ENCODE measurements at places on chromosomes 6 and 20.

DNA sequence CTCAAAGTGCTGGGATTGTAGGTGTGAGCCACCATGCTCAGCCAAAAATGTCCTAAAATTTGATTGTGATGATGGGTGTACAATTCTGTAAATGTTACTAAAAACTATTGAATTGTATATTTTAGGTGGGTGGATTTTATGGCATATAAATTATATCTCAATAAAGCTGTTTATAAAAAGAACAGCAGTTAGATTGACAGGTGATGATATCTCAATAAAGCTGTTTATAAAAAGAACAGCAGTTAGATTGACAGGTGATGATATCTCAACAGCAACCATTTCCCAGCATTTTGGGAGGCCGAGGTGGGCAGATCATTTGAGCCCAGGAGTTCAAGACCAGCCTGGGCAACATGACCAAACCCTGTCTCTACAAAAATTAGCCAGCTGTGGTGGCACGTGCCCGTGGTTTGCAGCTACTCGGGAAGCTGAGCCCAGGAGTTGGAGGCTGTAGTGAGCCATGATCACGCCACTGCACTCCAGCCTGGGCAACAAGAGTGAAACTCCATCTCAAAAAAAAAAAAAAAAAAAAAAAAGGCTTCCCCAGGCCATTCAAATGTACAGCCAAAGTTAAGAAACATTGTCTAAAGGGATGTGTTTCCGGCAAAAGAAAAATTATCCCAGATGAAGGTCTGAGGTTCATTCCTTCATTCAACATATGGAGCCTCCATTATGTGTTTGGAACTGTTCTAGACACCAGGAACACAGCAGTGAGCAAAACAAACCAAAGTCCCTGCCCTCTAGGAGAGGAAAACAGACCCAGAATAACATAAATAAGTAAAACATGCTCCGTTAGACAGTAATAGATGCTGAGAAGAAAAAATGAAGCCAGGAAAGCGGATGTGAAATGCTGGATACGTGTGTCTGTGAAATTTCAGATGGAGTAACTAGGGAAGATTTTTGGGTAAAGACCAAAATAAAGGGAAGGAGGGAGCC is 1.6 kb upstream of the RBCK1 start:
- DNase-seq, result no peak

GRCh38 chr20:13684566-13685222 is 46.0 kb upstream of the TASP1 start:
- no peak for DNase-seq

DNA sequence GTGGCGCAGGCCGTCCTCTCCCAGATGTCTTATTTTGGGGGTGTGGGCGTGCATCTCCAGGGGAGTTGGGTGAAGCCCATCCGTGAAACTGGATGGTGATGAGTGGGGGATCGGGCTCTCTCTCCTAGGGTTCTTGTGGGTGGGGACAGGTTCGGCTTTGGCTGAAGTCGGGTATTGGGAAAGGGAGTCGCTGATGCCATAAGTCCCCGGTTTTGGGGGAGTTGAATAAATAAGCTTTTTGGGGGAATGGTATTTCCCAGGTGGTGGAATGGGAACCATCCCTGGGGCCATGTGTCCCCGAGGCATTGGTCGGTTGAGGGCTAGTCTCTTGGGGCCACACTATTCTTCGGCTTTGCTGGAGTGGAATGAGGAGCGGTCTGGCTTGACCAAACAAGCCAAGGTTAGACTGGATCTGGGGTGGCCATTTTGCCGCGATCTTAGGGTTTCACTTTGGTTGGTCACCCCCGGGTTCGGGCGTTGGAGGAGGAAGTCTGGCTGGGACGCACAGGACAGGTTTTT is 481 bp downstream of the ZNF133 start:
- DNase-seq, result no peak

DNA sequence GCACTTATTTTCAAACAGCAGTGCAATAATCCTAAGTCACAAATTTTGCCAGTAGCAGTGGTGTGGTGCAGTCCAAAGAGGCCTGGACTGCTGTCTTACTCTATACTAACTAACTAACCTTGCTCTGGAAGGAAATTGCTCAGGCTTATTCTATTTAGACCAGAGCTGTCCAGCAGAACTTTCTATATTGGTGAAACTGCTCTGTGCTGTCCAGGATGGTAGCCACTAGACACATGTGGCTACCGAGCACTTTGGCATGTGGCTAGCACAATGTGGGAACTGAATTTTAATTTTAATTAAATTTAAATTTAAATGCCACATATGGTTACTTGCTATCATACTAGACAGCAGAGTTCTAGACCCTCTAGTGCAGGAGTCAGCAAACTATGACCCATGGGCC is 27.1 kb upstream of the FBXO9 start:
- no peak for DNase-seq

- no peak for DNase-seq
Observed at GRCh38 chr6:136587527-136587926, 37.3 kb upstream of the MAP7 start.

- no peak for DNase-seq
Observed at GRCh38 chr20:59152559-59153354, 10.9 kb upstream of the ZNF831 start.

- no peak for DNase-seq
Observed at GRCh38 chr20:20971810-20972209, 134.3 kb downstream of the LINC00237 start.

- peak; percentile 49 for DNase-seq
Observed at GRCh38 chr6:33276864-33277662, at the start of gene B3GALT4. Gene B3GALT4, plus strand, starts transcription at chr6:33277123. Its CDS starts 297 bp downstream, at chr6:33277420.

DNA sequence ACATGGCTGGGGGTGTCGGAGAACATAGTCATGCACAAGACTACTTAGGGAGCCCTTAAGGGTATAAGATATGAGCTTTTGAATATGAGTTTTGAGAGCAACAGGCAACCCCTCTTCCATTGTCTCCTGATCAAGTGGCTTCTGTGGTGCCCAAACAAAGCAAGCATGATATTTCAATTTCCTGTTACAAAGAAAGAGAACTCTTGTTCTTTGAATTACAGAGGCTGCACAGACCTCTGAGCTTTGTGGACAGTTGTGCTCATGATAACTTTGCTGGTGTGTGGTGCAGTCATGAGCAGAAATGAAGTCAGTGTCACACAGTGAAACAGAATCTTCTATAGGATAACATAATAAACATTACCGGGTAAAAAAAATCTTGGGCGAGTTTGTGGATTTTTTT is 66.8 kb upstream of the THEMIS start:
- no peak for DNase-seq

- no peak for DNase-seq
Observed at GRCh38 chr6:1587546-1587945, 22.2 kb upstream of the FOXC1 start.

DNA sequence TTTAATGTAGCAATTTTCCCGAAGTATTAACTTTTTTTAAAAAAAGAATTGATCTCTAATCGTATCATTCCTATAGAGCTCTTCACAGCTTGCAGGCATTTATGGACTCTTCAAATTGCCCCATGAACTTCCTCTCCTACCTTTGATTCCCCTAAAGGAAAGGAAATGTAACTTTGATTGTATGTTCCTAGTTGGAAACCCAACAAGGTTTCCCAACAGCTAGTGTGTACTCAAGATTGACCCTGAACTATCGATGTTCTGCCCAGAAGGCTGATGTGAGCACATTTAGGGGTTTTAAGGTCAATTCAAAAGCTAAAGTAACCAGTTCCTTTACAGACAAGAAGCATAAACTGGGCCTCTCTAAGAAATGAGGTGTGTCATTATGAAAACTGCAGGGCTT is 491.7 kb downstream of the PTPRT start:
- no peak for DNase-seq

DNA sequence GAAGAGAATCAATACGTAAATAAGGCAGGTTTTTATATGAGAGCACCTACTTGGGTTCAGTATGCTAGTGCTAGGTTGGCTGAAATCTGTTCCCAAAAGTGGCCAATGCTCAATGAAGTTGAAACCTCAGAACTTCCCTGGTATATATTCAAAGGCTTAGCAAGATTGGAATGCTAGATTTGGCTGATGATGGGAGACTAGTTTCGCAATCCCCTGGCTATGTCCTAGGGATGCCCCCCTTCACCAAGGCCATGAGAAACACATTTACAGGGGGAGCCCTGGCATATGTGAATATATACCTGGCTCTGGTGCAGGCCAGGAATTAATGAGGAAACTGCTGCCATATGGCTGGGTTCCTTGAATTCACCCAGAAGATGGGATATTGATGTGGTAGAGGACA is 142.4 kb upstream of the C6orf118 start:
- no peak for DNase-seq

DNA sequence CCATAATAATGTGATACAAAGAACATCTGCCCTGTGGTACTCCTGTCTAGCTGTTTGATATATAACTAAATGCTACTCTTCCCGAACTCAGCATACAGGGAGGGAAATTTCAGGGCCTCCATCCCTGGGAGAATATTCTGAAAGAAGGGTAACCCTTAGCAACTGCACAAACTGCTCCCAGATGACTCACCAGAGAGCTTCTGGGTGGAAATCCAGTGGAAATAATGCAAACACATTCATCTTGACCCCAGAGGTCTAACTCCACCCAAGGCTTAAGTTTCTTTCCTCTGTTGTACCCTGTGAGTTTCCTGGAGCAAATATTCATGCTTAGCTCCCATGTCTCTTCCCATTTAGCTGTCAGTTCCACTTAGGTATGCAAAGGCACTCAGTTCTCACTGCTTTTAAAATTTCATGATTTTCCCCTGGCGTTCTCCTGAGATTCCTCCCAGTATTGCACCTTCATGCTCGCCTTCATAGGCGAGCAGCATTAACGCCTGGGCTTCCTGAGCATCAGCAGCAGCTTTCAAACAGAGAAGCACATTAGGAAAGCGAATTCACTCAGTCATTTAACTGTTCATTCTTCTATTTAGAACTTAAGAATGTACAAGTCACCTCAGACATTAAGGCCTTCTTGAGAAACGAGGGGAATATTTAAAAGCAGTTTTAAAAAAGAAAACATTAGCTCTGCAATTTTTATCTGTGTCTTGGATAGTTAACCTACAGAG is 43.8 kb upstream of the LAMA4 start:
- no peak for DNase-seq

GRCh38 chr20:24694157-24694726 is 224.8 kb downstream of the SYNDIG1 start:
- no peak for DNase-seq

GRCh38 chr20:62816031-62816883 is 593 bp upstream of the COL9A3 start:
- no peak for DNase-seq

GRCh38 chr6:14860774-14861173 is 385.1 kb upstream of the JARID2 start:
- no peak for DNase-seq

- no peak for DNase-seq
Observed at GRCh38 chr20:50163570-50164317, 10.2 kb upstream of the PEDS1 start.

GRCh38 chr6:6775074-6775473 is 186.6 kb downstream of the LY86 start:
- DNase-seq, result no peak

- peak; percentile 82 for DNase-seq
Observed at GRCh38 chr6:44247338-44248302, 719 bp downstream of the HSP90AB1 start.

GRCh38 chr20:21515300-21516179 is 1.7 kb upstream of the NKX2-2 start:
- no peak for DNase-seq

- no peak for DNase-seq
Observed at GRCh38 chr6:13991393-13991792, 66.6 kb downstream of the RNF182 start.

GRCh38 chr20:35216541-35216940 is 9.9 kb upstream of the MMP24 start:
- DNase-seq, result no peak

DNA sequence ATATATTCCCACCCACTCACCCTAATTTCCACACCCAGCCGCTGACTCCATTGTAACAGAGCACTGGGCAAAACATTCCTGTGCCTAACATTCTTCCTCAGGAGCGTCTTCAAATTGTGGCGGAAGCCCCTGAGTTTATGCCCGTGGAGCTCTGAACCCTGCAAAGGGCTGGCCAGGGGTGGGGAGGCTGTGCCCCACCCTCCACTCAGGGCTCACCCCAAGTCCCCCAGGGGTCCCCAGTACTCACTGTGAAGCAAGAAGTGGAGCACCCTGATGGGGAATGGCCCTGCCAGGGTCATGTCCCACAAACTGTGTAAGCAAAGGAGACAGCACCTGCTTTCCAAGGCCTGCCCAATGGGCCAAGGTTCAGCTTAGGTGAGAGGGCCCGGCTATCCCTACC is 303.2 kb downstream of the PREX1 start:
- no peak for DNase-seq

DNA sequence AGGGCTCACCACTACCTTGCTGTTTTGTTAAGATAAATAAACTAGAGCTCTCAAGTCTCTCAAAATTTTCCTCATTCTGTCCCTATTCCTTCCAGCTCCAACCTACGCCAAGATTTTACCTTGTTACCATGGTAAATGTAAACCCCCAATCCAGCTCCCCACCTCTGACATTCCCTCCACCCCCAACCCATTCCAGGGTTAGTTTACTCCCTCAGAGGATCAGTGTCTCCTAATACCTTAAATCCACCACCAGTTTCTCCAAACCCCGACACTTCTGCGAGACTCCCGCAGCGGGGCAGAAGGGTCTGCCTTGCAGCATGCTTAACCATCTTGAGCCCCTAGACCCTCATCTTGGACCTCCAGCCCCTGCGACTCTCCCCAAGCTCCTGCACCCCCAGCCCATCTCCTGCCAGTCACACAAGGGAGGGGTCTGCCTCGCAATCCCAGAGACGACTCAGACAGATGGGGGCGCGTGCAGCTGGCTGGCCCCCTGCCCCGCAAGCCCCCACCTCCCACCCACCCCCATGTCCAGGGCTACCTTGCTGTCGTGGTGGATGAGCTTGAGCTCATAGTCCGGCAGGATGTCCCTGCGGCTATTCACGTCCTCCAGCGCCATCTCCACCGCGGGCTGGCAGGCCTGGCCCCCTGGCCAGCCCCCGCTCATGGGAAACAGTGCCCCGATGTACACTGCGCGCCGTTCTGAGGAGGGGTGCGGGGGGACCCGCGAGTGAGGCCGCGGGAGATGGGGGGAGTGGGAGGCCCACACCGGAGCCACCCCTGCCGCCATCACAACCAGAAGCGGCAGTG is 5.8 kb downstream of the GABBR1 start:
- no peak for DNase-seq

GRCh38 chr20:36491901-36492617 is 49.3 kb upstream of the MYL9 start:
- DNase-seq, result peak; percentile 45

DNA sequence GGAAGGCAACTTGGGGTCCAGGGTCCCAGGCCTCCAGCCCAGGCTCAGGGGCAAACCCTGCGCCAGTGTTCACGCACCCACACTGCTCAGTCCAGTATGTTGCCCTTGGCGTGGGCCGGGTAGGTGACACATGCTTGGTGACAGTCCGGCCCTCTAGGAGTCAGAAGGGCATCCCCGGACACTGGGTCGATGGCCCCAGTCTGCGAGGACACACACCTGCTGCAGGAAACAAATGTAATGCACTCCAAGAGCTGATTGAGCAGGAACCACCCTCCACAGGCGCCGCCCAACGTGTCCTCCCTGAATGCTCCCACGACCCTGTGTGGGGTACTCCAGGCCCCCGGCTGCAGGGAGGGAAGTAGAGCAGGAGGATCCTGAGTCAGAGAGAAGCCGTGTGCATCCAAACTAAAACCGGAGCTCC is 160.7 kb downstream of the DLL1 start:
- no peak for DNase-seq

Measured in activated T-cell treated with anti-CD3 and anti-CD28 coated beads for 1 hour (primary cell).